Astrocyte (in vitro differentiated cells and primary cell): ENCODE measurements at places on chromosomes 12 and 14.

- DNase-seq: no peak
Observed at GRCh38 chr12:113482334-113482733, 10.7 kb upstream of the LHX5 start.

DNA sequence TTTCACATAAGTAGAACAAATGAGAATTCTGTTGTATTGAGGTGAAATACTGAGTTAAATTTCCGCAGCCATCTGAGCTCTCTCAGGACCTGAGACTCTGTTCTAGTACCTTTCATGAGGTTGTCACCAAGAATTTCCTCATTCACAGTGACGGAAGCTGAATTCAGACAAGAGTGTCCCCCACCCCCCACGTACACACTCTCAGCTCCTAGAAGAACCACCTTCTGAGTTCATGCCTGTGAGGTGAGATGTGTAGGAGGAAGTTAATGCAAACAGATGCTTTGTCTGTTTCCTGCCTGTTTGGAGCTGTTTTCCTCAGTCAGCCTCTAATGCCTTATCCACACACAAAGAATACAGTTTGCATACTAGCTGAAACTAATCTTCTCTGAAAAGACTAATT, 18.2 kb downstream of the BICDL1 start:
- DNase-seq: no peak

DNA sequence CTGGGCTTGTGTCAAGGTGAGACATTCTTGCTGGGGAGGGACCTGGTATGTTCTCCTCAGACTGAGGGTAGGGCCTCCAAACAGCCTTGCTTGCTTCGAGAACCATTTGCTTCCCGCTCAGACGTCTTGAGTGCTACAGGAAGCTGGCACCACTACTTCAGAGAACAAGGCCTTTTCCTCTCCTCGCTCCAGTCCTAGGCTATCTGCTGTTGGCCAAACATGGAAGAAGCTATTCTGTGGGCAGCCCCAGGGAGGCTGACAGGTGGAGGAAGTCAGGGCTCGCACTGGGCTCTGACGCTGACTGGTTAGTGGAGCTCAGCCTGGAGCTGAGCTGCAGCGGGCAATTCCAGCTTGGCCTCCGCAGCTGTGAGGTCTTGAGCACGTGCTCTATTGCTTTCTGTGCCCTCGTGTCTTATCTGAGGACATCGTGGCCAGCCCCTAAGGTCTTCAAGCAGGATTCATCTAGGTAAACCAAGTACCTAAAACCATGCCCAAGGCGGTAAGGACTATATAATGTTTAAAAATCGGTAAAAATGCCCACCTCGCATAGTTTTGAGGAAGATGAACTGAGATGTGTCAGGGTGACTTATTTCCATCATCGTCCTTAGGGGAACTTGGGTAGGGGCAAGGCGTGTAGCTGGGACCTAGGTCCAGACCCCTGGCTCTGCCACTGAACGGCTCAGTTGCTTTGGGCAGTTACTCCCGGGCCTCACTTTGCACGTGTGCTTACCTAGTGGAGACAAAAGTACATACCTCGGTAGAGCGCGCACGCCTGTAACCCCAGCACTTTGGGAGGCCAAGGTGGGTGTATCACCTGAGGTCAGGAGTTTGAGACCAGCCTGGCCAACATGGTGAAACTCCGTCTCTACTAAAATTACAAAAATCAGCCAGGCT, 4.3 kb downstream of the GAPDH start:
- DNase-seq: peak; percentile 45

GRCh38 chr12:132559652-132560363, 50.6 kb downstream of the LRCOL1 start:
- peak; percentile 14 for DNase-seq

DNA sequence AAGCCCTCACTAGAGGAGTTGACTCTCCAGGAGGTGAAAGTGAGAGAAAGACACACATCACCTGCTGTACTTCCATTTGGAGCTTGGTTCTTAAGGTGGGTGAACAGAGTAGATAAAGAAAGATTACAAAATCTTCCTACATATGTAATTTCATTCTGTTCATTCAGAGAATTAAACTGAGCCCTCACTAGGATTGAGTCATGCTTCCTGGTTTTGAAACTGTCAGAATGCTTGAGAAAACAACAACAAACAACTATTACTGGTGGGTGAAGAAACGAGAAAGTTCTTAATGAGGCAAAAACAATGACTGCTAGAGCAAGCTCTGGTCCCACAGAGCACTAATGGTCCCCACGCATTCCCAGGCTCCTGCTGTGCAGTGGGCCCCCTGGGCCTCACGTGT, 841.7 kb downstream of the VRK1 start:
- no peak for DNase-seq

GRCh38 chr14:57400556-57401494, 10.4 kb downstream of the NAA30 start:
- no peak for DNase-seq

DNA sequence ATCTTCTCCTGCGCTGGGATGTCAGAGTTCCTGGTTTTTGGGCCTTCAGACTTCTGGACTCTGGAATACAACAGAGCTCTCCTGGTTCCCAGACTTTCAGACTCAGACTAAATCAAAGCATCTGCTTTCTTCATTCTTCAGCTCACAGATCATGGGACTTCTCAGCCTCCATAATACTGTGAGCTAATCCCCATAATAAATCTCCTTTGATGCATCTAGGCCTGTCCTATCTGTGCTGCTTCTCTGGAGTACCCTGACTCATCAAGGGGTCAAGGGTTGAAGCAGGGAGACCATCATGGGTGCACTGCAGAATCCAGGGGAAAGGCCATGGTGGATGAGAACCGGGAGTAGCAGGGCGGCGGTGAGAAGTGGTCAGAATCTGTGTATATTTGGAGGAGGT, 1094.1 kb upstream of the TMEM132C start:
- DNase-seq: no peak

DNA sequence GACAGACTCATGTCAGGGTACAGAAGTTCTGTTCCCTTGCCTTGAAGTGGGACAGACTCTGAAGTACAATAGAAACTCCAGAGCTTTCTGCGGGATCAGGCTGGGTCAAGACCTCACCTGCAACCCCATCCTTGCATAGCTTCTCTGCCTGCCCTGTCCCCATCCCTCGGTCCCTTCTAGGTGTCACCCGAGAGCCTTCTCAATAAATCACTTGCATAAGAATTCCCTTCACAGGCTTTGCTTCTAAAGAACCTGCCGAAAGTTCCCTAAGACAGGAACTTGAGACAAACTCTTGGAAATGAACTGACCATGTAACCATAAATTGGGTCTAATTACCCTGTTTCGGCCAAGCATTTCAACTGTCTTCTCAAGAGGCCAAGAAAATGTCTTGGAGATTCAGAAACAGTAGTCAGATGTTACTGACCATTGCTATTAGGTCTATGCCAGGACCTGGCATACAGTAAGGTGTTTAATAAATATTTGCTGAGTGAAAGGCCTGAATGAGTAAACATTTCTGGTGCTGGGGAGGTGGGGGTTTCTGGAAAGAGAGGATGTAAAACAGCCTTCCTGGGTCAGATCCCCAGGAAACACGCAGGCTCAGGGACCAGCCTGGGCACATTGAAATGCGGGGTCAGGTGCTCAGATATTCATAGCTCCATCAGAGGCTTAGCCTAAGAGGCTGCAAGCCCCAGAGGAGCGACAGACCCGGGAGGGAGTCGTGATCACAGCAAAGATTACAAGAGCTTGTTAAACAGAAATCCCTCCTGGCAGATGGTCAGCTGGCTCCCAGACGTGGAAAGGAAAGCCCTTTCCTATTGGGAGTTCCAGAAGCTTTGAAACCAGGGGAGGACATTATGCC, 226.2 kb upstream of the LHX5 start:
- no peak for DNase-seq

DNA sequence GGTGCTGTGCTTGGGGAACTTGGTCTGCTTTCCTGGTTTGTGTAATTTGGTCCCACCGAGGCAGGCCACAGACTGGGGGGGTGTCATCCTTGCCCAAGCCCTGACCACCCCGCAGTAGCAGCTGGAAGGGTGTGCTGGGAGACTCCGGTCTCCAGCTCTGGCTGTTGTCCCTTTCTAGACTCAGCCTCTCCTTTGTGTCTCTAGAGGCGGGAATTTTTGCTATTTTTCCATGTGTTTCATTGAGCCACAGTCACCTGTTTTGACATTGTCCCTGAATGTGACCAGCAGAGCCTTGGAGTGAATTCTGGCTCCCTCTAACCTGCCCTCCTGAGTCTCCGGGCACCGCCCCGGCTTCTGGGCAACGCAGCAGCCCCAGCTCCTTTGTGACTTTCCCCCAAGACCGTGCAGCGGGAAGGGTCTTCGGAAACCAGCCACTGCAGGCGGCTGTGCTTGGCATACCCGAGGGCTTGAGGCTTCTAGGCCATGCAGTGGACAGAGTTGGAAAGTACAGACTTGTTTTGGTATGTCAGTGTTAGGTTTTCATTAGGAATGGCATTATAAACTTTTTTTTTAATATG, 98.6 kb downstream of the TNFAIP2 start:
- DNase-seq: no peak

- DNase-seq: no peak
Observed at GRCh38 chr14:23626946-23627345, 9.2 kb upstream of the DHRS2 start.

DNA sequence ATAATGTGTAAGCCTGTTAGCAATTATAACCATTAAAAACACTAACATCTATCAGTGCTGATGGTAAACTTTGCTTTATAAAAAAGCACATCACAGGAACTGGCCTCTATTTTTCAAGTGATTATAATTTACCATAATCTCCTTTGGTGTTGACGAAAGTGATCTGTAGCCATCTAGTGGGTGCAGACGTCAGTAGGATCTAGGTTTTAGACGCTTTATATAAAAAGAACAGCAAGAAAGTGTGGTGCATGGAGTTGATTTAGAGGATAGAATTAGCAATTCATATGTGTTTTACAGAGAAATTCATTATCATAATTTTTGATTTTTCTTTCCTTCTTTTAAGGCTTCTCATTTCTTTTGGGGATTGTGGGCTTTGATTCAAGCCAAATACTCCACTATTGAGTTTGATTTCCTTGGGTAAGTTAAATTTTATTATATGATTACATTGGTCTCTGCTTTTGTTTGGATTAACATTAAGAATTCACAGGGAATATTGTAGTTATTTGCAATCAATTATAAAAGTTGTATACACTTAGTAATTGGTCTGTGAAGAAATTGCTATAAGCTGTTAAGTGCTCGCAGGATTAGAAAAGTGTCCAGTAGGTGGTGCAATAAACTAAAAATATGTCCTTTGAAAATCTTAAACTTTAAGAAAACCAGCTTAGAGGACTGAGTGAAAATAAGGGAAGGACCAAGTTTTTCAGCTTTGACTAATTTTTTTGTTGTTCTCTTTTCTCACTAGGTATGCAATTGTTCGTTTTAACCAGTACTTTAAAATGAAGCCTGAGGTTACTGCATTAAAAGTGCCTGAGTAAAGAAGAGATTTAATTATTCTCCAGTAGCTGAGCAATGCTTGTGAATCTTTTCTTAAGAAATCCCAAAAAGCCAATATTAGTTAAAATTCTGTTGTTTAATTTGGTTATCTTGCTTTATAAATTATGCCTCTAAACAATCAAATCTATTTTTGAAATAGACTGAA, 59.5 kb downstream of the ETNK1 start:
- DNase-seq: peak; percentile 33

DNA sequence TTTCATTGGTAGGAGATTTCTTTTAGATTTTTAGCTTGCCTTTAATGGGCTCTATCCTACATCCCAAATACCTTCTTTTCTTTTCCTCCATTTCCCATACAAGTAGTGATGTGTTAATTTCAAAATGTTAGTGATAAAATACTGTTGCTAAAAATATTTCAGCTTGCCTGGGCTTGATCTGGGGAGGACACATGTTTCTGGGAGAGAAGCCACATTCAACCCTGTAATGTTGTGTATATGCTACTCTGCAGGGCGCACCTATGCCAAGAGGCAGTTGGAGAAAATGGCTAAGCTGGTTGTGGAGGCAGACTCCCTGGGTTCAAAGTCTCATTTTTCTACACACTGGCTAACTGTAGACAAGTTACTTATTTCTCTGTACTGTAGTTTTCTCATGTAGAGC, 26.3 kb downstream of the FLRT2 start:
- no peak for DNase-seq

DNA sequence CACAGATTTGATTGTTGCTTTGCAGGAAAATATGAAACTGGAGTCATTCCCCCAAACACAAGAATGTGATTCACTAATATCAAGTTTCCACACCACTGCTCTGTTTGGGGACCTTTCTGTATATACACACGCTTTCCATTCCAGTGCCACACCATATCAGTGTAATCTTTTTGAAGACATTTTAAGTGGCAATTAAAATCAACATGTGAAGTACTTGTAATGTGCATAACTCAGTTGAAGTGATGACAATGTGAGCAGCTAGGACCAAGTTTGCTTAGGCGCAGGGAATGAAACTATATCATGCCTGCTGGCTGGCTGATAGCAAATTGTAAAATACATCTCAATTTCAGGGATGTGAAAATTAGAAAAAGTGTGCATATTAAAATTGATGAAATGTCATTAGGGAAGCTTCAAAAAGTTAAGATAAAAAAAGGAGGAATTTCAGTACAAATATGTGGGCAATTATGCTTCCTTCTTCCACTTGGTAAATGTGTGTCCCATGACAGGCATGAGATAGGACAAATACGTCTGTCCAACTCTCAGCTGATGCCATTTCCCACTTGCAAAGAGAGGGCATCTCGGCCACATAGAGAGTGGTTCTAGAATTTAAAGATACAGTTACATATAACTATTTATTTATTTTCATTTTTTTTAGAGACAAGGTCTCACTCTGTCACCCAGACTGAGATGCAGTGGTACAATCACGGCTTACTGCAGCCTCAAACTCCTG, 43.7 kb downstream of the HSPB8 start:
- no peak for DNase-seq

DNA sequence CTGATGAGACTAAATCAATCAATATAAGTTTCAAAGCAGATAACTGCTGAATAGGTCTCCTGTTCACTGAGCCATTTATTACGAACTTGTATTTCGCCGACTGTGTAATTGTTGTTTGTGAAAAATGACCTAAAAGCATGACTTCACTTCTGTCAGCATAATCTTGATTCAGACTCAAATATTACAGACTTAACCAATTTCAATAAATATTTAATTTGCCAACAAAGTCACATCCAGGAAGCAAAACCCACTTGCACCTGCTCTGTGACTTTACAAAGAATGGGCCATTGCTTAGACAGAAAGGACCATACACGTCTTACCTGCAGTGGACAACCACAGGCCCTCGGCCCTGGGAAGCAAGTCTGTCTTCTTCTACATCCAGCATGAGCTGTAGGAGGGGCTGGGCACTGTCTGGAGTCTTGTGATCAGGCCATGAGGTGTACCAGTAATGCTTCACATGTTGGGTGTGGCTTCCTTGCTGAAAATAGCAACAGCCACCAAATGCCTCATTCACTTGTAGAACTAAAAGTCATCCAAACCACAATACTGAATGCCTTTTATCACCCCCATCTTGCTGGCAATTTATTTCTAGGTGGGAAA, 23.5 kb upstream of the PTPRB start:
- peak; percentile 99 for DNase-seq

- DNase-seq: peak; percentile 49
Observed at GRCh38 chr14:33842299-33842698, 108.6 kb downstream of the EGLN3 start.

GRCh38 chr14:44712024-44712815, 205.1 kb upstream of the FSCB start:
- DNase-seq: no peak

GRCh38 chr12:118922405-118922804, 58.9 kb upstream of the SRRM4 start:
- DNase-seq: no peak

- DNase-seq: no peak
Observed at GRCh38 chr12:1655225-1655788, 26.3 kb downstream of the WNT5B start.

GRCh38 chr14:61477712-61478462, 156.5 kb downstream of the PRKCH start:
- no peak for DNase-seq

- DNase-seq: no peak
Observed at GRCh38 chr14:88233915-88234314, 89.2 kb downstream of the KCNK10 start.
